ENCODE measurements at places on chromosomes 12 and 14.
A peak's percentile ranks its signal among the peaks of the same experiment; 100 is the strongest.

- no peak for DNase-seq
Measured at GRCh38 chr12:12705838-12706520, 10.0 kb upstream of the GPR19 start.

GRCh38 chr14:54342806-54343205, 54.0 kb upstream of the CDKN3 start:
- DNase-seq: no peak

DNA sequence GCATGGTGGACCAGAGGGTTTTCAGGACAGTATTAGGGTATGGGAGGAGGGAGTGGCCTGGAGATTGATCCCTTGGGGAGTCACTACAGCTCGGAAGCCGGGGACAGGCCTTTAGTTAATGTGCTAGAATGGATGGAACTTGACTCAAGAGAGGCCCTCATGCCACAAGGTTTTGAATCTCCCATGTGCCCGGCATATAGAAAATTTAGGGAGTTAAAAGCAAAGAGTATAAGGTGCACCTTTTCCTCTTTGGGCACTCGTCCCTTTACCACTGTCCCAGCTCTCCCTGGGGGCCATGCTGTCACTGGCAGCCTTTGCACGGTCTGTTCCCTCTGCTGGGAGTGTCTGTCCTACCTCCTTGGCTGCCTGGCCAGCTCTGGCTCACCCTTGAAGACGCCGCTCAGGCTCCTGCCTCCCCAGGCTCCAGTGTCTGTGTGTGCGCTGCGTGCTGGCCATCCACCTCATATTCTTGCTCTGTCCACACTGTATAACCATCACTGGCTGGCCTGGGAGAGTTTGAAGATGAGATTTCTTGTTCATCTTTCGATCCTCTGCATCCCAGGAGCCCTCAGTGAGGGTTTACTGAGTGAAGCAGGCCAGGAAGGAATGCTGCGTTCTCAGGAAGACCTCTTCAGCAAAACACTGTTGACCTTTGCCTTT, 161.3 kb downstream of the ZFP36L1 start:
- no peak for DNase-seq

GRCh38 chr14:62443796-62444195, 601.5 kb downstream of the KCNH5 start:
- no peak for DNase-seq

DNA sequence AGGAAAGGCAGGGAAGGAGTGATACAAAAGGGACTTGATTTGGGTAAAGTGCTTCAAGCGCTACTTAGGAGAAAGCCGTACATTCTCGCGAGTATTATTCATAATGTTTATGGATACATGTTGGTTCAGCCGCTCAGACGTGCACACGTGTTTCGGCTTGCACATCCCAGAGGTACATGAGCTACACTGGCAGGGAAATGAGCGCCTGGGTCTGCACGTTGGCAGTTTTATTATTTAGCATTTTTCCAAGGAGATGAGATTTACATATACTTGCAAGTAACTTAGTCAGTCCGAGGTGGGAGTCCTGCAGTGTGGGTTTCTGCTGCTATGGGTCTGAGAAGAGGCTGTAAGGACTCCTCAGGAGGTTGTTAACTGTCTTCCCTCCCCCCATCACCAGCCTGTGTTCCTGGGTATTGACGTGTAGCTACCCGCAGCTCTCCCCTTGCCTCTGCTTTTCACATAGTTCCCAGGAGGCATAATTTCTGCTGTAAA, 1.5 kb downstream of the PRKCH start:
- DNase-seq: no peak

GRCh38 chr14:98937712-98938505, 334.1 kb downstream of the BCL11B start:
- no peak for DNase-seq

GRCh38 chr12:51448618-51449256, 24.1 kb downstream of the SLC4A8 start:
- DNase-seq: peak; percentile 24

GRCh38 chr14:73239393-73240241, 2.3 kb downstream of the PAPLN start:
- DNase-seq: no peak

GRCh38 chr12:13964666-13965065, 16.7 kb downstream of the GRIN2B start:
- no peak for DNase-seq

DNA sequence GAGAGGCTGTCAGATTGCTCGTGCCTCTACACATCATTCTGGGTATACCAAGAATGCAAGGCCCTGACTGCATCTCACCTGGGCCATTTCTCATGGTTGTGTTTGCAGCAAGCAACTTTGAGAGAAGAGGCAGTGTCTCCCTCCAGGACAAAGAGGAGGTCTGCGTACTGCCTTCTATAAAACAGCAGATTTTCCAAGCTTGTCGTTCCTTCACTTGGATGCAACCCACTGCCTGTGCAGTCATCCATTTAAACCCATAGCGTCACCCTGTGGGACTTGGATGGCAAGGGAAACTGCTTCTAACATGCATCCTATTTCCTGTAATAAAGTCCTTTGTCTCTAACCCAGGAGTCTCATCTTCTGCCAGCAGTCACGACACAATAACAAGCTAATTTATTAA, 1.3 kb downstream of the POMT2 start:
- DNase-seq: no peak

DNA sequence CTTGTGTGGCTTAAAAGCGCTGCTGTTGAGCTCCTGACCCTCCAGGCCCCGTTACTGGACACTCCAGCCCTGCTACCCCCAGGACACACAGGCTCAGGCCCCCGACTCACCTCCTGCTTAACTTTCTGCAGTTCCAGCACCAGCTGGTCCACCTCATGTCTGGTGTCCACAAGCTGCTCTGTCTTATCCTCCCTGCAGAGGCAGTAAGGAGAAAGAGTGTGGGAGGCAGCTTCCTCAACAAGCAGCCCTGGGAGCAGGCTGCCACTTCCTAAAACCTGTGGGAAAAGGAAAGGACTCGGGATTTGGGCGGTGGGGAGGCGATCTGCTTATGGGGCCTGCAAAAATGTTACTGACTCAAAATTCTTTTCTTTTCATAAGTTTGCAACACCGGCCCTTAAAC, 79.2 kb downstream of the CCDC88C start:
- DNase-seq: peak; percentile 71

- no peak for DNase-seq
Measured at GRCh38 chr12:104387190-104387589, 69.6 kb upstream of the CHST11 start.

DNA sequence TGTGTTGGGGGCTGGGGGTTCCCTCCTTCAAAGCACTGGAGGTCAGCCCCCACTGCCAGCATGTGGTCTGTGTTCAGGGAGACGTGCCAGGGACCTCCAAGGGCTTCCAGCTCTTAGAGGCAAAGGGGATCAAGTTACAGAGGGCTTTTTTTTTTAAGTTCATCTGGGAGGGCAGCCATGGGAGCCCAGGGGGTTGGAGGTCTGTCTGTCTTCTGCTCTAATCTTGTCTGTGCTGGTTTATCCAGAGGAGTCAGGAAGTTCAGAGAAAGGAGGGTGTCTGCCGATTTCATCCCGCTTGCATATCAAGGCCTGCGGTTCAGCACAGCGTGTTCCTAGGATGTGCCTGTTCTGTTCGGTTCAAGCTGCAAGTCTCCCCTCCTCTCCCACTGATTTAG, 72.2 kb downstream of the TMEM132C start:
- no peak for DNase-seq

DNA sequence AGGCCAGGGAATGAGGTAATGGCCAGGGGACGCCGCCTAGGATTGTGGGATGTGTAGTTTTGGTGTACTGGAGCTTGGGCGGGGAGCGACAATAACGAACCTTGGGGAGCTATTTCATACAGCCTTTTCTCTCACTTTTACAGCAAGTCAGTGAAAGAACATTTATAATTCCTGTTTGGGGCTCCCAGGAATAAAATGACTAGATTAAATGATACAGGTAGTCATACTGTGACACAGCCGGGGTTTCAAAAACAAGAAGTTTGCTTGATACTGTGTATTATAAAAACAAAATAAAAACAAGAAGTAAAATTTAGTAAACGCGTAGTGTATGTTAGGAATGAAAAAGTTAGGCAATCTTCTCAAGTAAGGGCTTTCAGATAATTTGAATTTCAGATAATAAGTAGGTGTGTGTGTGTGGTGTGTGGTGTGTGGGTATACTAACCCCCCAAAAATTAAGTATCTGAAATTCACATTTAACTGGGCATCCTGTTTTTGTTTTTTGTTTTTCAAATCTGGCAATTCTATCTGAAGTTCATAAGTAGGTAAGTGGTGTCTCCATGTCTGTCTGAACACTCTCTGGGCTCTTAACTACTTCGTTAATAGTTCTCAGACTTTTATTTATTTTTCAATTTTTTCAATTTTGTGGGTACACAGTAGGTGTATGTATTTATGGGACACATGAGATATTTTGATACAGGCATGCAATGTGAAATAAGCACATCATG, 458 bp upstream of the DCTN2 start:
- no peak for DNase-seq

DNA sequence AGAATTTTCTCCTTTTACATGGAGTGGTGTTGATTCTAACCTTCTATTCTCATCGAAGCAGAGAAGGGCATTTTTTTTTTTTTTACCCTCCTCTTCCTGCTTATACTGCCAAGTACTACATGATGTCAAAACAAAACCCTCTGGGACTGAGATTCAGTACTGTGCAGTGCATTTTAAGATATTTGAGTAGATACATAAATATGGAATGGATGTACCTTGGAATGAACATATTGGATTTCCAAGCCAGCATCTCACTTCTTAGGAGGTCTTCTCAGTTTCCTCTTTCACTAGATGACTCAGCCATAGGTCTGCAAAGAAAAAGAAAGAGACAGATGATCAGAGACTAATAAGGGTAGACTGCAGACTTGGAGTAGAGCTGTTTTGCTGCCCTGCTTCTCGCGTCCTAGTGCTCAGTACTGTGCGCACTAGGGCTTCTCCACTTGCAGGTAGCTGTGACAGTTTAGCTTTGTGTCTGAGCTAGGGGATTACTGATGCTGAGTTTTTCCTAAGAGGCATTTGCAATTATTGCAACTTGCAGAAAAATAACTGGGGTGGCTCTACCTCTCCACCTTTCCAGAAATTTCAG, 20.4 kb downstream of the TPH2 start:
- no peak for DNase-seq

GRCh38 chr12:126481688-126482087, 1416.5 kb downstream of the AACS start:
- no peak for DNase-seq

DNA sequence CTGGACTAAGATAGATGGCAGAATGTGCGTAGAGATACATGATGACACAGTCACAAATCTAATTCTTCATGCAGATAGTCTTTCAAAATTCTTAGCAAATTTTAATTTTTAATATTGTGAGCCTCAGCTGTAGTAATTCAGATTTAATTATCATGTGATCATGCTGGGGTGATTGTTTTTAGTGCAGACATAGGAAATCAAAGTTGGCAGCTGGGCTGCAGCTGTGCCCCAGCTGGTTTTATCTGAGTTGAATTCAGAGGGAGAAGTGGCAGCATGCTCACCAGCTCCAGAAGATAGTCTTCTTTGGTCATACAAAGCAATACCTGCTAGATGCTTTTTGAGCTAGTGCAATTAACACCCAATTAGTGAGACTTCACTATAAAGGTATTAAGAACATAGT, 292.9 kb downstream of the RAD51B start:
- DNase-seq: no peak

DNA sequence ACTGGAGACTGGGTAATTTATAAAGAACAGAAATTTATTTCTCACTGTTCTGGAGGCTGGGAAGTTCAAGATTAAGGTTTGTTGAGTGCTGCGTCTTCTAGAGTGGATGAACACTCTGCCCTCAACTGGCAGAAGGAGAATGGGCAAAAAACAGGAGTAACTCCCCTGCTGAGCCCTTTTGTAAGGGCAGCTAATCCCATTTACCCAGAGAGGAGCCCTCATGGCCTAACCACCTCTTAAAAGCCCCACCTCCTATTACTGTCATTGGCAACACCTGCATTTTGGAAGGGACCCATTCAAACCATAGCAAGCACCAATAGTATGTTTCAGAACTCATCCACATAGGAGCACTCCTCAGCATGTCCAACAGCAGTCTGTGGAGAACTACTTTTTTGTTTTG, 47.4 kb downstream of the BORCS5 start:
- no peak for DNase-seq

- DNase-seq: peak; percentile 65
Measured at GRCh38 chr12:111440152-111440551, 34.4 kb downstream of the SH2B3 start.
